ENCODE measurements at places on chromosomes 2 and 18.

DNA sequence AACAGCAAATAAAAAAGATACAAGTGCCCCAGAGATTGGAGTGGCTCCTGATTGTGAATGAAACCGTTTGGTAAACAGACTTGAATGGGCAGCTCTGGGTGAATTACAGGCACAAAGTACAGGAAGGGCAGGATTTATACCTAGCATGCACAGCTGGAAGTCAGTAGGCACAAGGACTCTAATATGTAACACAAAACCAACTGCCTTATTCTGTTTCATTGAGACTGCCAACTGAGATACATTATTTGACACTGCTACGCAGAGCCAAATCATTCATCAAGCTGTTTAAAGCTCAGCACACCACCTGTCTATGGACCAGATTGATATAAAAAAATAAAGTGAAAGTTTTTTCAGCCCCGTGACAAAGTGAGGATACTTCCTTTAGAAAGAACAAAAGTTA, 541.2 kb downstream of the NUP35 start:
- DNase-seq = peak; percentile 100

GRCh38 chr2:138312061-138312460, 189.5 kb upstream of the SPOPL start:
- no peak for DNase-seq

DNA sequence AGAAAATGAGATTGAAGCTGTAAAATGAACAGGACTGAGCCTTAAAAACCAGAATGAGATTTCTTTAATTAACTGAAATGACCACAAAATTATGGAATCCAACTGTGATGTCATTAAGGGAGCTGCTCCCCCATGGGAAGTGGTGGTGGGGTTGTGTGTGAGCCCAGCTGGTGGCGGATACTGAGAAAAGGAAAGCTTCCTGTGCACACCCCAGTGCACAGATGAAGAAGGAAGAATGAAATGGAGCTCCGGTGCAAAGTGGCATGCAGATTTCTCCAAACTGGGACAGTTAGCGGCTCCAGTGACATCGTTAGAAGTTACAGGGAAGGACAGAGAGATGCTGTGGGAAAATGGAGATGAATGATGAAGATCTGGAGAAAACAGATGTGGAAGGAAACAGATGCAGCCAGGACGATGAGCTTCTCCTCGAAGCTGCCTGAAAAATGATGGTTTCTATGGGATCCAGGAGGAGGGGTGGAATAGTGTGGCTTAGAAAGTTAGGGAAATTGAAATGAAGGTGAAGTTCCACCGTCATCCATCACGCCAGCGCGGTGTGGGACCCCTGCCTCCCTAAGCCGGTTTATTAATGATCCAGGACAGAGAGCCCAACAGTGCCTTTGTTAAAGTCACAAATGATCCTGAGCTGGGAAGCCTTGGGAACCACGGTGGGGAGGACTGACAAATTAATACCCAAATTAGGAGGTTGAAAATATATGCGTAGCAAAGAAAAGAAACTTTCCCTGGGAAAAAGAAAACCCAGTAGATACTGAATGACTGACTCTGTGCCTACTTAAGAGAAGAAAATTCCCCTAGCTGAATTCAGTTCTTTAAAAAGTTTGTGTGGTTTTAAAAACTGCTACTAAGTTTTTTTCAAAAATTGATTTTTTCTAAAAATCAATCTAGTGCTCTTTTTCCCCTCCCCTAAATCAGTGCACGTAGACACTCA, 77.2 kb downstream of the TSN start:
- DNase-seq = no peak

DNA sequence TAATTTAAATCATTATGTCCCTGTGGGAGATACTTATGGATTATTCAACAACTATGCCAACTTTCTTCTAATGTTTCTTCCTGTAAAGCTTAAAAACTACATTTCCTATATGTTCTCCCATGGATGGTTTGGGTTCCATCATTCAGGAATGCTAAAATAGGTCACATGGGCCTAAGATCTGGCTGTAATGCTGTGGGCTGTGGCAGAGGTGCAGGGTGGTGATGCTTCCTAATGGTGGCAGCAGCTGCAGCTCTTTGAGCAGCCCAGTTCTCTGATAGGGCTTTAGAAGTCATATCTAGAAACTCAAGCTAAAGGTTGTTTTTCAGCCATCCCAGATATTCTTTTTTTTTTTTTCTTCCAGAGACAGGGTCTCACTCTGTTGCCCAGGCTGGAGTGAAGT, 266.1 kb downstream of the ZNF385B start:
- no peak for DNase-seq

GRCh38 chr2:209505410-209505809, 81.6 kb downstream of the MAP2 start:
- no peak for DNase-seq

GRCh38 chr2:216791303-216791702, 68.6 kb downstream of the TNP1 start:
- no peak for DNase-seq

DNA sequence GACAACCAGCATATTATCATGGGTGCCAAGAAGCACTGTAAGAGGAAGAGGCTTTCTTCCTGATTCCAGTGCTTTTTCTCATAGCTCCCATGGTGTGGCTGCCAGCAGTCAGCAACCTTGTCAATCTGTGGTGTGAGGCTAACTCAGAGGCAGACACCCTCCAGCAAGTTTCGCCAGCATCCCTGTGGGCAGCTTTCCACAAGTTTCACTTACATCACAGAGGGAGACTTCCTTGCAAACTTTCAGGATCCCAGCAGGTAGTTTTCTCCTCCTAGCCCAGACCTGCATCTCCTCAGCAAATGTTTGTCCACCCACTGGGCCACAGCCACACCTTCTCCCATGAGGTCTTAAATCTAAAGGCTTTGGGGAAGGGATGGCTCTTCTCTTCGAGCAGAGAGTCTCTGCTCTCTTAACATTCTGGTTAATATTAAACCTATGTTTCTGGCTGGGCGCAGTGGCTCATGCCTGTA, 9.1 kb downstream of the DNAH7 start:
- DNase-seq = no peak

DNA sequence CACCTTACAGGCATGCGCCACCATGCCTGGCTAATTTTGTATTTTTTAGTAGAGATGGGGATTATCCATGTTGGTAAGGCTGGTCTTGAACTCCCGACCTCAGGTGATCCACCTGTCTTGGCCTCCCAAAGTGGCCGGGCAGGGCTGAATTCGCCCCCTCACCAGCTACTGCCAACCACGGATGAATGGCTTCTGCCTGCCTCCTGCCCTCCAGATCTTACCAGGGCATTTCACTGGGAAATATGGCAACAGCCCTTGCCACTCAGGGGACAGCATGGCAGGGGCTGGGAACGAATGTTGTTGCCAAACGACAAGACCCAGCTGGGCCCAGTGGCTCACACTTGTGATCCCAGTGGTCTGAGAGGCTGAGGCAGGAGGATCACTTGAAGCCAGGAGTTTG, 1.8 kb upstream of the ALPP start:
- DNase-seq = no peak
